NCI-H187 (cell line): ENCODE measurements at places on chromosomes 13 and 19.

DNA sequence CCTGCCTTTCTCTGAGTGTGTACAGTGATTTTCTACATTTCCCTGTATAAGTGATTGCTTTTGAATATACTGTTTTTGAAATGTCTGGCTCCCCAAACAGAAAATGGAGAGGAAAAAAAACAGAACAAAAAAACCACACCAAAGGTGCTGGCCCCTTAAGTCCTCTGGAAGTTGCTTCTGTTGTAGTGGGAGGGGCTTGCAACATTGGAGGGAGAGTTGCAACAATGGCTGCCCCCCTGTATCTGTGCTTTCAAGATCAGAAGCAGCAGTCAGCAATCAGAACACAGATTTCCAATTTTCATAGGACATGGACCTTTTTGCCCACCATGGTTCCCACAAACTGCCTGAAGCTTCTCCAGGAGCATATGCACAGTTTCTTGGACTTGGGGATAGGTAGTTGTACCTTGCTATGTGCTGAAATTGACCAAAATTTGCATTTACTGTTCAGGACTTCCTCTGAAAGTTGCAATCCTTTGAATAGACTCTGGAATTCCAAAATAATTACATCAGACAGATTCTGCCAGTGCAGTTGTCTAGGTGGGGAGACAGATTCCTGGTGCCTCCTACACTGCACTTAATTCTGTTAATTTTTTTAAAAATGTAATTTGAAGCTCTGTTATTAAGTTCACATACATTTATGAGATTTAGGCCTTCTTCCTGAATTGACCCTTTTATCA is 13.8 kb downstream of the BIVM start:
- DNase-seq = no peak

DNA sequence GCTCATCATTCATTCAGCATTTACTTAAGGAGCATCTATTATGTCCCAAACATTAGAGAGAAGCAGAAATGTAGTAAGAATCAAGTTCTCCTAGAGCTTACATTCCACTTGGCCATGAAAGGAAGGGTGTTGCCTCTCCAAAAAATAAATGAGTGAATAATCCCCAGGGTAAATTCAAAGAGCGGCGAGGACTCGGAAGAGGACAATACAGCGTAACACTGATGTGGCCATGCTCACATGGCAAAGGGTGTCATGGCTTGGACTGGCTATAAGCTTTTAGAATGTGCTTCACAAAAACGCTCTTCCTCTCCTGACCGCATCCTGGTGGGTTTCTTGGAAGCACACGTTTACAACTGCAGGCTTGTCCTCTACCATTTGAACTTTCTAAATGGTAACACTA is 290.2 kb downstream of the IRS2 start:
- no peak for DNase-seq

- DNase-seq = no peak
These were observed 75.8 kb upstream of the MCF2L start for GRCh38 chr13:112893207-112893569.

- no peak for DNase-seq
These were observed 12.6 kb upstream of the F7 start for GRCh38 chr13:113092776-113093579.
